ENCODE measurements at places on chromosomes 7 and 10. TPM values are rescaled to one million over a fixed set of nuclear protein-coding genes. Genes with fewer than 3 reads are reported as not detected.

DNA sequence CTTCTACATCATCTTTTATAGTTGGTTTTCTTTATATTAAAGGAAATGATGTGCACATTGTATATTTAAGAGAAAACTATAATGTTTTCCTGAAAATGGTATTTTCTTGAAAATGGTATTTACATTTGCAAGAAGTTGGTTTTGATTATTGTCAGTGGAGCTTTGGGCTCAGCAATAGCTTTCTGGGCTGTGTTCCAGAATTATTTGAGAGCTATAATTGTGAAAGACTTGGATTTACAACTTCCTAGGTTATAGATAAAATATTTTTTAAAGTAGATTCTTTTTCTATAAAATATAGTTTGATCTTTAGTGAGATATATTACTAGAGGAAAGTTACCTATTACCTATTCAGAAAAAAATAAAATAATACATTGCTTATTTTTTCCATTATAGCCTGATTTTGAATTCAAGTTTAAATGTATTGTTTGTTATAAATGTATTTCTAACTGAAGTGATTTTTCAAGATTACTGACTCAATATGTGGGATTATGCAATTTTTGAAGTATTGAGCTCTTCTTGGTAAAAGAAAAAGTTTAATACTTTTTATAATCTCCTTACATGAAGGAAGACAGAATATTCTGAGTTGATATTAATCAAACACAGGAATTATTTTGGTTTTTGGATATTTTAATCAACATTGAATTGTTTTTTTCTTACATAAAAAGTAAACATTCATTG is 20.2 kb downstream of the GNAI1 start:
- peaks cover 5% of the 10 kb centered on the region for H3K36me3 ChIP-seq
- no peaks in the 10 kb centered on the region for H3K27me3 ChIP-seq
- DNase-seq = no peak
- H3K4me1 ChIP-seq = peaks cover 74% of the 10 kb centered on the region
- no peak overlapping the region for H3K4me3 ChIP-seq

- H3K4me1 ChIP-seq = peaks cover 46% of the 10 kb centered on the region
- peak overlapping the region; percentile 93 for H3K4me3 ChIP-seq
- H3K27me3 ChIP-seq = peaks cover 9% of the 10 kb centered on the region
- peaks cover 18% of the 10 kb centered on the region for H3K36me3 ChIP-seq
Measured at GRCh38 chr7:112452102-112452888, 2.0 kb downstream of the IFRD1 start.

GRCh38 chr10:130689743-130690626 is 553.8 kb downstream of the GLRX3 start:
- H3K4me1 ChIP-seq = no peaks in the 10 kb centered on the region
- H3K4me3 ChIP-seq = no peak overlapping the region
- DNase-seq = no peak
- H3K27me3 ChIP-seq = no peaks in the 10 kb centered on the region
- no peak overlapping the region for H3K27ac ChIP-seq

DNA sequence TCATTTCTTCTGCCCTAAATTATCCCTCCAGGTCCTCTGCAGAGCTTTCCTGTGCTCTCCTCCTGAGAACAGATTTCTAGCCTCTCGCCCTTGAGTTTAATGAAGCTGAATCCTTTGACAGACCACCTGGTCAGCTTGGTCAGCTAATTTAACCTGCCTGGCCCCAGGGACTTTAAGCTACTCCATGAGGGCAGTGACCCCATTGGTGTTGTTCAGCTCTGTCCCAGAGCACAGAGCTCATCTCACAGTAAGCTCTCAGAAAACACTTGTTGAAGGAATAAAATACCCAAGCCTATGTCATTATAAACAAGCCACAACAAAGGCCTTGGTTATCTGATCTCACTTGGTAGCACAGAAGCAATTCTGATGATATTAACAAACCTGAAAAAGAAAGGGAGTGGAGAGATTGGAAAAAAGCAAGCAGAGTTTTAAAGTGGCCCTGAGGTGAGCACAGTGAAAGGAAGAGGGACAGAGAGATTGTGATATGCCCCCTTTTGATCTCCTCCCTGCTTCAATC is 24.4 kb downstream of the SLC26A4 start:
- no peaks in the 10 kb centered on the region for H3K36me3 ChIP-seq
- no peak overlapping the region for H3K27ac ChIP-seq
- no peak for DNase-seq
- no peaks in the 10 kb centered on the region for H3K27me3 ChIP-seq

GRCh38 chr10:80684259-80684658 is 146.6 kb downstream of the SH2D4B start:
- H3K4me3 ChIP-seq = no peak overlapping the region
- peaks cover 3% of the 10 kb centered on the region for H3K27me3 ChIP-seq
- H3K36me3 ChIP-seq = no peaks in the 10 kb centered on the region
- H3K27ac ChIP-seq = no peak overlapping the region
- peak; percentile 5 for DNase-seq

DNA sequence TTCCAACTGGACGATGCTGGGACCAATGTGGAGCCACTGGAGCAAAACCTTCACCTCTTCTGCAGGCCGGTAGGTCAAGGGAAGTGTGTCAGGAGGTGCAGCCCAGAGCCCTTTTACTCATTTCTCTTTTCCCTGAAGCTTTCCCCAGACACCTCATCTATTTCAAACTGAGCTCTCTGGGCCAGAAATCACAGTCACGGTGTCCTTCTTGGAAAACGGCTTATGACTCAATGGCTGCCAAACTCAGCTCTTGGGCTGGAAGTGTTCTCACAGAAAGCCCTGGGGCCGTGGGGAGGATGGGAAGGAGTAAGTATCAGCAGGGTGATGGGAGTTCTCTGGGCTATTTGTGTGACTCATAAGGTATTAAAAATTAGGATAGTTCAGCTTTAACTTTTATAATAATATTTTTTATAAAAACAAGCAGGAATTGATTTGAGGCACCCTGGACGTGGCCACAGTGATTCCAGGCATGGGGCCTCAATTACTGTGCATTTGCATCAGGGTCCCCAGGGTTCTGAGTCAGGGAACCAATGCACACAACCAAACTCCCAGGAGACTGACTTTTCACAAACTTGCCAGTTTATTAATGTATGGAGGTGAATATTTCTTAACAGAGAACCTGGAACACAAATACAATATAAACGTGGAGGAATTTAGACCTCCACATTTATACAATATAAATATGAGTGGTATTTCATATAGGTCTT is 187.4 kb upstream of the TMEM72 start:
- H3K27me3 ChIP-seq = no peaks in the 10 kb centered on the region
- DNase-seq = peak; percentile 90
- H3K27ac ChIP-seq = peak overlapping the region; percentile 91

DNA sequence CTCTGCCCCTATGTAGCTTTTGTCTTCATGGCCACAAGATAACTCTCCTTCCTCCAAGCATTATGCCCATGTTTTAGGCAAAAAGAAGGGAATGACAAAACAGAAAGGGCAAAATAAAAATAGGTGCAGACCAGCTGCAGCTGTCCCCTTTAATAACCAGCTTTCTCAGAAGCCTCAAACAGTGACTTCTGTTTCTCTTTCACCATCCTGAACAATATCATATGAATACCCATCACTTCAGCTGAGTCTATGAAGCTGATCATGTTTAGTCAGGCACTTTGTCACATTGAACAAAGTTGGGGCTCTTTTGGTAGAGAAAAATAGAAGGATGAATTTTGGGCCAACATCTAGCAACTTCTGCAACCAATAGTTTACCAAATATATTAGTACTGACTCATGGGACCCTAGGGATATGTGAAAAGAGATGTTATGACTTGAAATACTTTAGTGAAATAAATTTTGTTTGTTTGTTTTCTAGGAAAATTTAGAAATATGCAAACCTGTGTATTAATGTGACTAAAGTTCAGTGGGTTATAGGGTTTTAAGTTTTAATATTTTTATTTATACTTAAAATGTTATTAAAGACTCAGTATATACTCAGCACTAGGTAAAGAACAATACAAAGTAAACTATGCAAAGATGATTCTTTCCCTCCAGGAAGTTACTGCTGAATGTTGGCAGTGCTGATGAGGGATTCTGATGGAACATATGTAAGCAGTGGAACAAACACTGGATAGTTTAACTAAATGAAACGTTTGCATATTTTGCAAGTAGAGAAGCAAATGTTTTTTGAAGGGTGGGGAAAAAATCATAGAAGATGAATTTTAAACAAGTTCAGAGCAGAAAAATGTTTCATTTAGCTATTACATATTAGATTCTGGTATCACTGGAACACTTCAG is 133.7 kb downstream of the FOXP2 start:
- no peaks in the 10 kb centered on the region for H3K4me1 ChIP-seq
- H3K27ac ChIP-seq = no peak overlapping the region
- H3K36me3 ChIP-seq = no peaks in the 10 kb centered on the region

- peaks cover 49% of the 10 kb centered on the region for H3K27me3 ChIP-seq
- DNase-seq = no peak
- H3K4me3 ChIP-seq = no peak overlapping the region
- no peaks in the 10 kb centered on the region for H3K4me1 ChIP-seq
- H3K27ac ChIP-seq = no peak overlapping the region
Measured at GRCh38 chr10:70474780-70475179, 3.8 kb upstream of the PALD1 start.

DNA sequence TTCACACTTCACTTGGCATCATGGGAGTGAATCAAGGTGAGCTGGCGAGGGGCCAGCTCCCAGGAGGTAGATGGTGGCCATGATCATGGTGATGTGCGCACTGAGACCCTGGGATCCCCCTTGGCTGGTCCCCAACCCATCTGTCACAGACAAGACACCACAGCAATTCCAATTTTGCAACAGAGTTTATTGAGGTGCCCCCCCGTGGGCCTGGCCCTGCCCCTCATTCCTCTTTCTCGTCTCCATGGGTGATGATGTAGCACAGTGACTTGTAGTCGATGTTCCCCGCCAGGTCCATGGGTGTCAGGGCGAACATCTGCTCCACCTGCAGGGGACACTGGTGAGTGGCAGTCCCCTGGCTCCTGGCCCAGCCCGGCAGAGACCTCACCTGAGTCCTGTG is 2.4 kb downstream of the MYL7 start:
- H3K27me3 ChIP-seq = peaks cover 5% of the 10 kb centered on the region
- peaks cover 12% of the 10 kb centered on the region for H3K4me1 ChIP-seq
- no peak overlapping the region for H3K4me3 ChIP-seq
- no peak for DNase-seq
- no peak overlapping the region for H3K27ac ChIP-seq

The ADIRF gene
- 149 TPM for total RNA-seq

The GPR15LG gene
- total RNA-seq = not detected

The ZNF365 gene
- total RNA-seq = 10.2 TPM

The IRF5 gene
- not detected for total RNA-seq

DNA sequence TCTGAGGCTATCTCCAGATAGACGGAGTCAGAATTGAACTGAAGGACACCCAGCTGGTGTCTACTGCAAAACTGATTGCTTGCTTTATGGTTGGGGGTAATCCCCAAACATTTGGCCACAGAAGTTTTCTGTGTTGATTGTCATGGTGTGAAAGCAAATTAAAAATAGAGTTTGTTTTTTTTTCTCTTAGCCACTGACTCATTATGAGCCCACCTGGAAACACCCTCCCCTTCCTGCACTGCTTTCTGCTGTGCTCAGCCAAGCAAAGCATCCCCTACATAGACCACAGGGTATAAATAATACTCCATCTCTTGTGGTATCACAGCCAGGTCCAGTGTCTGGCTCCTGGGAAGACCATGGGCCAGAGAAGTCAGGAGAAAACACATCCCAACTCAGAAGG is 6.5 kb upstream of the VWC2 start:
- H3K27me3 ChIP-seq = no peaks in the 10 kb centered on the region
- no peaks in the 10 kb centered on the region for H3K4me1 ChIP-seq
- H3K4me3 ChIP-seq = no peak overlapping the region
- DNase-seq = no peak

DNA sequence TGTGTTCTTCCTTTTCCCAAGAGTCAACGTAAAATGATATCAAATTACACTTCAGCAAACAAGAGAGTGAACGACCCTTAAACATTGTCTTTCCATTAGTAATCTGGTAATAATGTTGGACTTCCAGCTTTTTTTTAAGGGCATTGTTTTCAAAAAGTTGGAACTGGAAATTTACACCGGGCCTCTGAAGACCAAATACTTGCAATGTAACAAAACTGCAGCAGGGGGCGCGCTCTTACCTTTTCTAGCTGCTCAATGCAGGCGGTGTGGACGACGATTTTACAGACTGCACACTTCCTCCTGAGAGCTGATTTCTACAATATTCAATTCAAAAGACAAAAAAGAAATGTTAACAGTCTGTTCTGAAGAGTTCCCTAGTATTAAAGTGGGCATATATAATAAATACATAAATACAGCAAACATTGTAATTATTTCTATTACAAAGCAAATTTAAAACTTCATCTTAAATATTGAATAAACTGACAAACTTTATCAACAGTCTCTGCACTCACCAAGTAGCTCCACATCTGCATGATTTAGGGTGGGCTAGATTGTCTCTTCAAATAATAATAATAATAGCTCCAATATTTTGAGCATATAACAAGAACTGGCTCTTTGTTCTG is 190.4 kb downstream of the DGKI start:
- peaks cover 26% of the 10 kb centered on the region for H3K4me1 ChIP-seq
- no peak overlapping the region for H3K27ac ChIP-seq
- H3K36me3 ChIP-seq = no peaks in the 10 kb centered on the region
- peak; percentile 68 for DNase-seq
- no peak overlapping the region for H3K4me3 ChIP-seq
- peaks cover 2% of the 10 kb centered on the region for H3K27me3 ChIP-seq

GRCh38 chr10:75099952-75100763 is 11.3 kb upstream of the SAMD8 start:
- H3K27me3 ChIP-seq = no peaks in the 10 kb centered on the region
- no peaks in the 10 kb centered on the region for H3K36me3 ChIP-seq
- H3K4me3 ChIP-seq = no peak overlapping the region
- DNase-seq = peak; percentile 46
- peaks cover 6% of the 10 kb centered on the region for H3K4me1 ChIP-seq

DNA sequence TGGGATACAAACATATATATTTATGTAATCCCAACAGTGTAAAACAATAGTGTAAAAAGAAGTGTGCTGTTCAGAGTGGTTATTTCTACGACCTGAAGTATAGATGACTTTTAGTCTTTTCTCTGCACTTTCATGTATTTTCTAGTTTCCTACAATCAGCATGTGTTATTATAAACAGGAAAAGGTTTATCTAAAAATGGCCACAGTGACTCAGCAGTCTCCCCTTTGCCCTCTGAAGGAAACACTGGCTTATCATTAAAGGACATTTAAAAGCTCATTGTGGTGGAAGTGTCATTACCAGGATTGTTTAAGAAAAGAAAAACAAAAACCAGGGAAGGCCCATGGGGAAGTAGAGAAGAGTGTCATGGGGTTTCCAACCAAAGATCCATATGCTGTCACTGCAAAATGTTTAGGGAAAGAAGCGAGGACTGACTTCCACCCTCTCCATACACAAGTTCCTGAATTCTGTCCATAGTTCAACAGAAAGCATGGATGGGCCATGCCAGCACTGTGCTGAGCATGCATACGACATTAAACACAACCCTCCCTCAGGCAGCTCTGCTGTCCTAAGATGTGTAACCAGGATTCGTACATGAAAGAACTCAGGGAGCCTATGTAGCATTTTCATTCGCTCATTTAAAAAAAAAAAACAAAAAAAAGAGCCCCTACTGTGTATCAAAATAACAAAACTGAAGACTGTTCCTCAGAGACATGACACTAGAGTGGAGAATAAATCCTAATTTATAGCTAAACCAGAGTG is 10.2 kb downstream of the CYREN start:
- peak overlapping the region; percentile 11 for H3K4me3 ChIP-seq
- peak overlapping the region; percentile 73 for H3K27ac ChIP-seq
- peaks cover 8% of the 10 kb centered on the region for H3K27me3 ChIP-seq
- peaks cover 38% of the 10 kb centered on the region for H3K36me3 ChIP-seq
- DNase-seq = peak; percentile 15
- H3K4me1 ChIP-seq = peaks cover 30% of the 10 kb centered on the region
